ENCODE measurements at places on chromosomes 2 and 18.

DNA sequence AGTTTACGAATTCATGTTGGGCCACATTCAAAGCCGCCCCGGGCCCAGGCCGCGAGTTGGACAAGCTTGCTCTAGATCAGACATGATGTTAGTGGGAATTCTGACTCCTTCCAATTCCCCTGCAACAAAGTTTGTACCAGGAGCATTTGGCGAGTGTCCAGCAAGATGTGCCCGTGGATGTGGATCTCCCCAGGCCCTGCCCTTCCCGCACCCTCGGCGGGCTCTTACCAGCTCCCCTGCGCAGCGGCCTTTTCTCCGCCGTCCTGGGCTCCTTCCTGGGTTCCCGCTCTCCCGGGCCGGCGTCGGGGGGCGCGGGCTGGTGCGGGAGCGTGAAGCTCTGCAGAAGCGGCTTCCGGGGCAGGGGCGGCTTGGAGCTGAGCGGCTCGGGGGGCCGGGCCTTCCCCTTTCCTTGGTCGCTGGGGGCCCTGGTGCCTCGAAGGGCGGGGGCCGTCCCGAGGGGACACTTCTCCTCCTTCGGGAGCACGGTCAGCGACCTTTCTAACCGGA, 90.8 kb upstream of the MGAT4A start:
- no peak for DNase-seq

- no peak for DNase-seq
Observed at GRCh38 chr2:154700136-154700535, 1.6 kb downstream of the KCNJ3 start.

DNA sequence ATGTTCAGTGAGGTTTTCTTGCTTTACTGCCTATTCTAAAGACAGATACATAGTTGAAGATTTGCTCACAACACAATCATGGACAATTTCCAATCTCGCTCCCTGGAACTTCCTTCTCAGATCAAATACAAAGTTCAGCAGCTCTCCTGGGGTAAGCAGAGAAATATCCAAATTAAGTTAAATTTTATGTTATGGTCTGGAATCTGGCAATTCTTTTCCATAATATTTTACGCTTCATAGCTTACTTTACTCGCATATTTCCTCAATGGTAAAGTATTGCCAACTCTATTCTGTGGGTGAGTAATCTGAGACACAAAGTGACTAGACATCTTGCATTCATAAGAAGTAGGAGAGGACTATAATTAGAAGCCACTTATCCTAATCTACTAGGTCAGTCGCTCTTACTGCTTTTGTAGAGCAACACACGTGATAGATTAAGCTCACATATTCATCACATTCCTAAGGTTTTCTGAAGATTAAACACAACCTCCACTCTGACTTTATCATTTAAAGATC, 529.4 kb downstream of the CCDC85A start:
- no peak for DNase-seq

GRCh38 chr2:183564726-183565125, 440.5 kb downstream of the NUP35 start:
- no peak for DNase-seq

DNA sequence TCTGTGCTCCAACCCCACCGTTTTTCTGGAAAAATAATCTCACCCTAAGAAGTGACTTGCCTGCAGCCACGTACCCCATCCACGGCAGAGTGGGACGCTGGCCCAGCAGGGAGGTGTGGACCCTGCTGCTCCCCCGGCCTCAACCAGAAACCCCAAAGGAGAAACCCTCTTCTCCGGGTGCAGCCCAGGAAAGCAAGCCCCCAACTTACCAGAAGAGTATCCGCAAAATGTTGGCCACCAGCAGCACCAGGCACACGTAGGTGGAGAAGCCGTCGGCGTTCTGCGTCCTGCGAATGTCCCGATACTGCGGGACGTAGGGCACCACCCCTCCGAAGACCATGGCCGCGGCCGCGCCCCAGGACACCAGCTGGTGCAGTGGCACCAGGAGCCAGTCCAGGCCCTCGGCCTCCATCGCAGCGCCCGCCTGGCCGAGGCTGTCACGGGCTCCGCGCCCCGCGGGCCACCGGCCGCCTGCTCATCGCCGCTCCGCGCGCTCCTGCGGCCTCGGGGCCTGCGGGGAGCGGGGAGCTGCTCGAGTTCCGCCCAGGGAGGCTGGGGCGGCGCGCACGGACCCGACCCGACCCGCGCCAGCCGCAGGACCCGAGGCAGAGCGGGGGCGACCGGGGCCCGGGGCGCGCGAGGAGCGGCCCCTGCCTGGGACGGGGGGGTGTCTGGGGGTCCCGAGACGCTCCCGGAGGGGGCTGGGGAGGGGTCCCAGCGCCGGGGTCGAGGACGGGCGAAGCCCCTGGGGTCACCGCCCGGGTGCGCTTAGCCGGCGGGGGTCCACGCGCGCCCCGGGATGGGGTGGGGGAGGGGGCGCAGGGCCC, 725 bp downstream of the SLC66A2 start:
- DNase-seq, result no peak

DNA sequence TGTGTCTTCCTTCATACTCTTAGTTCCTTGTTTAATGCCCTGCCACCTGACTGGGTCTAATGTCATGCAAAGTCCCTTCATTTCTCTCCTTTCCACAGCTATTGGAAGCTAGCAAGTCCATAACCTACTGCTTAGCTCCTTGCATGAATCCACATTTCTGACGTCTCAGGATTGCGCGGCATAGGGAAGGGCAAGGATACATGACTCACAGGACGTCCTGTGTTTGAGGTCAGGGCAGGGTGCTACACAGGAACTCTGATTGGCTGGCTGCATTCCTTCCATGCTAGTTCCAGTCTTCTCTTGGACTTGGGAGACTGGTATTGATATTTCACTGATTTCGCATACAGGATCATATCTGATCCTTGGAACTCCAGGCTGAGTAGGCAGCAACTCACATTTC, 137.9 kb downstream of the CDH2 start:
- no peak for DNase-seq

DNA sequence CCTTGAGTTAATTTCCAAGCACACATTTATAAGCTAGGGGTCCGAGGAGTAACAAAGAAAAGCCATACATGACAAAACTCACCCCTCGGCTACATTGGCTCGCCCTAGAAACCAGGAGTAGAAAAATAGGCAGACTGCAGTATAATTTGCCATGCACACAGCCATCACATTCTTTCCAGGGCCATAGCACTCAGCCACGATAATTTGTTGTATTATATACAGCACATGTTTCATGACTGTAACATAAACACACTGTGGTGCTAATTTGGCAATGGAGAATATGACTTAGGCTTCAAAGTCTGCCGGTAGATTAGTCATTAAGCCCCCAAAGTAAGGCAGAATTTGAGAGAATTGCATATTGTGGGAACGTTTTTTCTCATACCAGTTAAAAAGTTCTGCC, 254.9 kb downstream of the ZNF521 start:
- no peak for DNase-seq

- DNase-seq, result no peak
Observed at GRCh38 chr2:64563436-64563938, 39.4 kb downstream of the AFTPH start.

DNA sequence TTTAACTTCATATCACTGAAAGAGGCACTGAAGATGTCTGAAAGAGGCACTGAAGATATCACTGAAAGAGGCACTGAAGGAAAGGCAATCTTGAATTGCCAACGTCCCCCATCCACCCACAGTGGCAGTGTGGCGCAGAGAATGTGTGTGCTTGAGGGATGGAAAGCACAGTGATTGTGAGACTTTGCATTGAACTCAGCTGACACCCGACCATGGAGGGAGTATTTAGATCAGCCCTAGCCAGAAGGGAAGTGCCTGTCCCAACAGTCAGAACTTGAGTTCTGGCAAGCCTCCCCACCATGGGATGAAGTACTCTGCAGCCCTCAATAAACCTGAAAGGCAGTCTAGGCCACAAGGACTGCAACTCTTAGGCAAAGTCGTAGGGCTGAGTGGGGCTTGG, 33.8 kb downstream of the MAP4K3 start:
- no peak for DNase-seq

- no peak for DNase-seq
Observed at GRCh38 chr2:75311521-75311920, 112.2 kb upstream of the TACR1 start.

GRCh38 chr2:148882051-148882450, 7.0 kb downstream of the KIF5C start:
- DNase-seq, result no peak

- no peak for DNase-seq
Observed at GRCh38 chr2:164655336-164655735, 34.1 kb upstream of the GRB14 start.

DNA sequence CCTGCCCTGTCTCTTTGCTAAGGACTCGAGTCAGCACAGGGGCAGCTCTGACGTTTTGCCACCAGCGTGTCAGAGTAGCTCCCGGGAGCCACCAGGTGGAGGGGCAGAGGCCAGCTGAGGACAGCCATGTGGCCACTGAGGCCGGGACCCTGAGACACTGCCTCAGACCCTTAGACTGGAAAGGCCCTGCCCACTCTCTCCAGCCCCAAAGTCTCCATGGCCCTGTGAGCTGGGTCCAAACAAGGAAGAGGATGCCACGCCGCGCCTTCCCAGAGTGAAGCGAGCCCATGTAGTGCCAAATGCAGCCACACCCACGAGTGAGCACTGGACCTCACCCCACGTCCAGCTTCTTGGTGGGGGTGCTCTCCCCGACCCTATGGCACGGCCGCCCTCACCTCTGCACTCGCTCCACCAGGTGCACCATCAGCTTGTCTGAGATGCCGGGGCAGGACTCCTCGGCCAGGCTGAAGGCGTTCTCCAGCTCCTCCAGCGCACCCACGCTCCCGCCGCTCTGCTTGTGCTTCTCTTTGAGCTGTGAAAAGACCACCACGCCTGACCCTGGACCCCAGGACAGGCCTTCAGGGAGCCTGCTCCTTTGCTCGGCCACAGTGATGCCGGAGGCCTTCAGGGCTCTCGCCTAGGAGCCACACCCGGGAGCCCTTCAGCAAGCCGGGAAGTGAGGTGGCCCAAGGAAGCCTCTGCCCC, 12.2 kb downstream of the STK25 start:
- no peak for DNase-seq

DNA sequence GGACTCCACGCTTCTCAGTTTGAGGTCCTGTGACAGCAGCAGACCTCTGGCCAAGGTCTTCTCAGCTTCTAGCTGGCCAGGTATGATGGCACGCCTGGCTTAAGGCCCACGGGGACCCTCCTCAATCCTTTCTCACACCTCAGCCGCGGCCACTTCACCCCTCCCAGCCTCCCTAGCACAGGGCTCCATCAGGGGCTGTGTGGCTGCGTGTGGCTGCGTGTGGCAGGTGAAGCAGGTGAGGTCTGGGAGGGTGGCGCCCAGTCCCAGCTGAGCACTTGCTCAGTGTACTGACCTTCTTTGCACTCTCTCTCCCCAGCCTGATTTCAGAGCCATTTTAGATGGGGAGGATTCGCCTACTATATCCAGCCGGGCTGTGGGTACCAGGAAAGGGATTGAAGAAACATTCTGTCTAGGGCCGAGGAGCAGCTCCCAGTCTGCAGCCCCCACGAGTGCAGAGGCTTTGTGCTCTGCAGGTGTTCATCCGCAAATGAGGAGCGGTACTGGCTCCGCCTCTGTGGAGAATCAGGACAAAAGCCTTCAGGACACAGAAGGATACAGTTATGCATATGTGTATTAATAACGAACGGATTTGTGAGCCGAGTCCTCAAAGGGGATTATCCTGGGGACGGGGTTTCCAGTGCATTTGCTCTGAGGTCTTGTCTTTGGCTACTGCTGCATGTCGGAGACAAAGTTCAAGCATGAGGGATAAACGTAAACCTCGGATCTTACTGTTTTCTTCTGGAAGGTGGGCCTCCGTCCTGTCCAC, 236.9 kb upstream of the RAB6C start:
- DNase-seq, result no peak

GRCh38 chr2:239311132-239312040, 89.4 kb downstream of the HDAC4 start:
- peak; percentile 88 for DNase-seq

GRCh38 chr2:13968811-13969210, 663.7 kb upstream of the LRATD1 start:
- DNase-seq, result no peak

DNA sequence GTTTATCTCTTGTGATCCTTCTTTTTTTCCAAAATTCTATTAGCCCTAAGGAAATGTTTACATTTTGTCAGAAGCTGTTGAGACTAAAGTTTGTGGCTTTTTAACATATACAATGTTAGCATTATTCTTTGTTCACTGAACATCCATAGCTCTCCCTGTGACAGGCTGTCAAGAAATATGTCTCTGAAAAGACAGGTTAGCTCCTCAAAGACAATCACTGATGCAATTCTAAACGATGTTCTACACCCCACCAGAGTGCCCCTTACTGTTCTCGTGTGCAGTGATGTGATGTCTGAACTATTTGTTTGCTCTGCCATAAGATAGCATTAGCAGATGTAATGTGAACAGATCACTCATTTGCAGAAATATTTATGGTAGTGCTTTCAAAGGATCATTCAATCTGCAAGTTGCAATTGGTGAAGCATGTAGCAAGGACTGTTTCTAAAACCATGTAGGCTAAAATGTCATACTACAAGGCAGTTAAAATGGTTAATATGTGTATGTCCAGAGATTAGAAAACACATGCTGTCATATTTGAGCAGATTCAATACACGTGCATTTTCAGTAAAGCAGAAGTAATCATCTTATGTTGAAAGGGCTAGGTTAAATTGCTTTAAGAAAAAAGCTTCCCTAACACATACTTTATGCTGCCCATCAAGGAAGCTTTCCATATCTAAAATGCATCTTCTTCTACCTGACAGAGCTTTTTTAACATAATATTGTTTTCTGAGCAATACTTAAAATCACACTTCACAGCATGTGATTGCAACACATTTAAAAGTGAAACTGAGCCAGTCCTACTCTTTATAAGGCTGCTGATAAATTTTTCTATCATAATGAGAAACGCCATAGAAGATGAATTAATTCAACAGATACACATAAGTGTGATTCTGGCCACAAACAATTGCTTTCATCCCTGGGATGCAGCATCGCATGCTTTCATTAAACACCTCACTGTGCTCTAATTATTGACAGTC, 285.7 kb upstream of the UBE2E3 start:
- DNase-seq, result no peak

DNA sequence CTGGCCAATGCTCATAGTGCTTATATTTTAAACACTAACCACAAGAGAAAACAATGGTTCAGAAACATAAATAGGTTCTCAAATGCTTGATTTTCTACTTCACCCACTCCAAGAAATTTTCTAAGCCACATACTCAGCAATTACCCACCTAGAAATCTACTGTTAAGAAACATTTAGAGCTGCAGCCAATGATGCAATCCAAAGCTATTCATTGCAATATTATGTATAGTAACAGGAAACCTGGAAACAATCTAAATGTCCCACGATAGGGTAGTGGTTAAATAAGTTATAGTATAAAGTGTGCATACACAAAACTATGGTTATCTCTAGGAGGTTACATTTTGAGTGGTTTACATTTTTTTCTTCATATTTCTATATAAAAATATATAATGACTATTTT, 5.7 kb downstream of the FAM237A start:
- no peak for DNase-seq

All from SHP77 (cell line).